ENCODE measurements at places on chromosomes 1 and 21. TPM values are rescaled to one million over a fixed set of nuclear protein-coding genes. Genes with fewer than 3 reads are reported as not detected.
A peak's percentile ranks its signal among the peaks of the same experiment; 100 is the strongest.

Gene SLFNL1
- 0.18 TPM for total RNA-seq

Gene OR6K3
- total RNA-seq, result not detected

DNA sequence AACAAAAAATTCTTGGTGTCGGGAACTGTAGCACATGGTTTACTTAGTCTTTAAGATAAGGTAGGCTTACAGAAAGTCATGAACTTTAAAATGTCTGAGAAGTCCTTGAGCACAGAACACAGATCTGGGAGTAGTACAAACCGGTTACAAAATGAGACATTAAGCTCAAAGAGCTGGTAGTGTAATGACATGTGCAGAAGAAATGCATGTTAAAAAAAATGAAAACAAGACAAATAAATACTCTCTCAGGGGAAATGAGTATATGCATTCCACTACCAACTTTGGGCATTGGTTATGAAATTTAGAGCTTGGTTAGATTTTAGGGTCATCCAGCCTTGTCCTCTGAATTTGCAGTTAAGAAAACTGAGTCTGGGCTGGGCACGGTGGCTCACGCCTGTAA, 91.5 kb upstream of the F3 start:
- no peak for DNase-seq

- no peak for DNase-seq
Measured at GRCh38 chr1:44421446-44421884, 16.4 kb downstream of the RNF220 start.

DNA sequence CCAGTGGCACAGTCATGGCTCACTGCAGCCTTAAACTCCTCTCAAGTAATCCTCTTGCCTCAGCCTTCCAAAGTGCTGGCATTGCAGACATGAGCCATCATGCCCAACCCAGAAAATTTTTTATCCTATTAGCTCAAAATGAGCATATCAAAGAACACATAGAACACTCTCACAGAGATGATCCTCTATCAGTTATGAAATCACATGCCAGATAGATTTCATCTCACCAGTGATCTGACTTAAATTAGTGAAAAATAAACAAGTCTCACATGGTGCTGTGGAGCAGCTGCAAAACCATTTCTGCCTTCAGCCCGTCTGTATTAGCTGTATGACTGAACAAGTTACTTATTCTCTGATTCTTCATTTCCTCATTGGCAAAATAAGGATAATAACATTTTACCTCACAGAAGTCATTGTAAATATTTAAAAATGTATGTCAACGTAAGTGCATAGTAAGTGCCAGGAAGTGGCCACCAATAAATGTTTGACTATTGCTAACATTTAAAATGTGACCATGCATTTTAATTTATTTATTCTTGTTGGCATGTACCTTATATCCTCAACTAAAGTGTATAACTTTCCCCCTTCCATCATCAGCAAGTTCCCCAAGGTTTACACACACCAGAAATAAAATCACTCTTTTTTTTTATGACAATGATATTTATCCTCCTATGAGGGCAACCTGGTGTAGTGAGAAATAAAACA, 29.0 kb upstream of the SLC19A2 start:
- no peak for DNase-seq

- peak; percentile 80 for DNase-seq
Measured at GRCh38 chr1:21216835-21217811, 40.4 kb upstream of the EIF4G3 start.

DNA sequence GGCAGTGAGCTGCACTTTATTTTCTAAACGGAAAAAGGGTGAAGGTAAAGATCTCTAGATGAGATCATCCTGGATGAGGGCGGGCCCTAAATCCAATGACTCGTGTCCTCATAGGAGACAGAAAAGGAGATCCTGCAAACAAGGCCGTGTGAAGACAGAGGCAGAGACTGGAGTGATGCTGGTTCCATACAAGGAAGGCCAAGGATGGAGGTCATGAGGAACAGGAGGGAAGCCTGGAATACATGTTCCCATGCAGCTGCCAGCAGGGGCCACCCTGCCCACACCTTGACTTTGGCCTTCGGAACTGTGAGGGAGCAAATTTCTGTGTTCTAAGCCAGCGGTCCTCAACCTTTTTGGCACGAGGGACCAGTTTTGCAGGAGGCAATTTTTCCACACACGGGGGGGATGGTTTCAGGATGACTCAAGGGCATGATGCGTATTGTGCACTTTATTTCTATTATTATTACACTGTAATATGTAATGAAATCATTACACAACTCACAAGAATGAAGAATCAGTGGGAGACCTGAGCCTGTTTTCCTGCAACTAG, 94.3 kb downstream of the PSMG1 start:
- DNase-seq, result no peak

- peak; percentile 72 for DNase-seq
Measured at GRCh38 chr1:47792779-47793178, 204.4 kb downstream of the TRABD2B start.
